NCI-H187 treated with DMSO at 0.1 percent for 48 hours (cell line): ENCODE measurements at places on chromosomes 2 and 18.

GRCh38 chr2:203878063-203878462, 10.5 kb downstream of the CTLA4 start:
- DNase-seq: no peak

DNA sequence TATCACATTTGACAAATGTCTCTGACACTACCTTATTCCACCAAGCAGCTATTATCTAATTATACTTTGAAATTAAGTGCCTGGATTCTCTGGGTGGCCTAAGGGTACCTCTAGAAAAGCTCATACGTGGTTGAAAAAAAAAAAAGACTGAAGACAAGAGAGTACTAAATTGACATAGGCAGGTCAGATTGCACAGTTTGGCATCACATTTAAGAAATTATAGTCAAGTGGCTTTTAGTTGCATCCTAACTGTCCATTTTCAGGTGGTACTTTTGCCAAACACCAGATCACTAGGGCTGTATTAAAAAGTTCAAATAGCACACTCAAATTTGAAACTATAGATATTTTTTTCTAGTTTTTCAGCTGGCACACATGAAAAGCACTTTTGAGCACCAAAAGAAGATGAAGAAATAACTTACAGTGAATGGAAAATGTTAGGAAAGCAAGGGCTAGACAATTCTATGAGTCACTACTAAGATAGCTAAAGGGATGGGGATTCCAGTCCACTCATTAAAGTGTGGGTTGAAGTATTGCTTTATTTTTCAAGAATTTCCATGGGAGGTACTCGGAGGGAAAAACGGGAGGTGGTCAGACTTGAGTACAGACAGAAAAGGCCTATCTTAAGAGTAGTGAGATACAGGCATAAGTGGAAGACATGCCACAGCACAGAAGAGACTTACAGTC, 106.5 kb upstream of the COL5A2 start:
- no peak for DNase-seq

DNA sequence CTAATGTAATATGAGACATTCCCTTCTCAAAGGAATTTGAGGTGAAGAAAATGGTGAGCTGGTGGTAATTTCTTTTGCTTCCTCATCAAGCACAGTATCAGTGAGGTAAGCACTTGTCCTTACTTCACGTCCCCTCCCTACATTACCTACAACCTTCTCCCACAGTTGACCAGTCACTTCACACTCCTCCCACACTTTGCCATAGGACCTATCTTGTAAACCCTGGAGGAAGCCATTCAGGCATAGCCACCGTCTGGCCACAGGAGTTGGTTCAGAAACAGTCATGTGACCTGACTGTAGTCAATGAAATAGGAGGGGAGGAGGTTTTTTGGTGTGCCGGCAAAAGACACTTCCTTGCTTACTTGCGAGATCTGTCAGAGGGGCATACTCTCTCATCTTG, 12.1 kb downstream of the ACOXL start:
- DNase-seq: no peak

DNA sequence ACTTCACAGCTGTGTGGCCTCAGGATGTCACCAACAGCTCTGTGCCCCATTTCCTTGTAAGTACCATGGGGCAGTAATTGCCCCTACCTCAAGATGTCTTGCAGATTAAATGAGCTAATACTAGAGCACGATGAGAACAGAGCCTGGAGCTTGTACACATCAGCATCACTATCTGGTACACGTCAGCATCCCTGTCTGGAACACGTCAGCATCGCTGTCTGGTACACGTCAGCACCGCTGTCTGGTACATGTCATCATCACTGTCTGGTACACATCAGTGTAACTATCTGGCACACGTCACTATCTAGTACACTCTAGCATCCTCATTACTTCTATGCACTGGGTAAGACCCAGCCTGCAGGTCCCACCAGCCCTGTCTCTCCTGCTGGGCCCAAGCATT, 37.2 kb downstream of the AQP12A start:
- DNase-seq: no peak

DNA sequence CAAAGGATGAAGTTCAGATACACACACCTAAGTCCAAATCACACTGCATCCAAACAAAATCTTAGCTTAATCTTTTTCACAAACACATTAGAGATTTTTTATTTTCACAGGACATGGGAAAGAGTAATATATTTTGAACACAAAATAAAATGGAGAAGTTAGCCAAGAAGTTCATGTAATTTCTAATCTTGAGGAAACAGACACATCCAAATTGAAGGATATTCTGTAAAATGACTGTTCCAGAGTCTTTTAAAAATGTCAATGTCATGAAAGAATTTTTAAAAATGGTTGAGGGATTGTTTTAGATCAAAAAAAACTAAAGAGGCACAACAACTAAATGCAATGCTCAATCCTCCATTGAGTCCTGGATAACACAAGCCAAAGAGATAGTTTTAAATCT, 12.4 kb upstream of the RAPGEF4 start:
- no peak for DNase-seq
